ENCODE measurements at places on chromosomes 12 and 14. TPM values are rescaled to one million over a fixed set of nuclear protein-coding genes. Genes with fewer than 3 reads are reported as not detected.

CISTR gene
- total RNA-seq: not detected

SPIC gene
- total RNA-seq: 0.44 TPM

DNA sequence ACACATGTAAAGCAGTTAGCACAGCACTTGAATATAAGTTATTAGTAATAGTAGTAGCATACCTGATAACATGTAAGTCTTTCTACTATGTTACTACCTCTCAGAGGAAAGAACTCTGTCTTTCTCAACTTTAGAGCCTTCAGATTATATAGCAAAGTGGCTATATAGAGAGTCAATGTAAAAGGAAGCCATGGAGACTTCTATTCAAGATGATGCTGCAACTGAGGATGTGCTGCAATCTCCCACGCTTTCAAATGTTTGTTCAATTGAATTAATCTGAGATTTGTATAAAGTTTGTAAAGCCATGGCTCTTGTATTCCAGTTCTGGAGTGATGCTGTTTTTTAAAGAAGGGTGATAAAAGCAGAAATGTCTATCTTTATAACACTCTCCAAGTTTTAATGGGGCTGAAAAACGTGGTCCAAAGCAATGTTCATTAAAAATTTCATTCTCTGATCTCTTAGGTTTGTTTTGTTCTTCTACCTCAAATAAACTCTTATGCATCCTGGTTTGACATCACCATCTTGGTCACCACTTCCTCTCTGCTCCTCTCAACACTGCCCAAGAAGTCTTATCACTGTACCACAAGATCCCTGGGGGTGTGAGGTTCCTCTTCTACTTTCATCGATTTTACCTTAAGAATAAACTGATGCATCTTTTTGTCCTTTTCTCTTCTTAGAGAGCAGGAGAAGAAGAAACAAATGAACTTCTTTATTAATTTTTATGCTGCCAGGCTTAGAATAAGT, 40.6 kb downstream of the C12orf42 start:
- H3K4me3 ChIP-seq: no peak overlapping the region
- DNase-seq: no peak
- H3K4me1 ChIP-seq: no peaks in the 10 kb centered on the region
- H3K36me3 ChIP-seq: no peaks in the 10 kb centered on the region
- H3K27ac ChIP-seq: no peak overlapping the region

GRCh38 chr12:122322501-122322900, 56.2 kb upstream of the VPS33A start:
- H3K27me3 ChIP-seq: no peaks in the 10 kb centered on the region
- H3K4me3 ChIP-seq: no peak overlapping the region
- peaks cover 4% of the 10 kb centered on the region for H3K36me3 ChIP-seq
- H3K4me1 ChIP-seq: no peaks in the 10 kb centered on the region
- H3K27ac ChIP-seq: no peak overlapping the region

GRCh38 chr12:107442326-107442987, 243.1 kb upstream of the PWP1 start:
- H3K4me1 ChIP-seq: no peaks in the 10 kb centered on the region
- no peak overlapping the region for H3K4me3 ChIP-seq
- no peak overlapping the region for H3K27ac ChIP-seq

GRCh38 chr14:97021001-97021400, 223.8 kb downstream of the VRK1 start:
- H3K27me3 ChIP-seq: no peaks in the 10 kb centered on the region
- H3K27ac ChIP-seq: no peak overlapping the region
- no peak for DNase-seq
- H3K36me3 ChIP-seq: no peaks in the 10 kb centered on the region
- no peak overlapping the region for H3K4me3 ChIP-seq

GRCh38 chr12:1517007-1517406, 77.4 kb downstream of the FBXL14 start:
- H3K36me3 ChIP-seq: no peaks in the 10 kb centered on the region
- no peak overlapping the region for H3K27ac ChIP-seq
- DNase-seq: no peak
- H3K27me3 ChIP-seq: no peaks in the 10 kb centered on the region
- H3K4me1 ChIP-seq: no peaks in the 10 kb centered on the region

- H3K27me3 ChIP-seq: peaks cover 5% of the 10 kb centered on the region
- no peak overlapping the region for H3K4me3 ChIP-seq
- no peak for DNase-seq
- no peaks in the 10 kb centered on the region for H3K36me3 ChIP-seq
Observed at GRCh38 chr12:119147847-119148448, 30.8 kb upstream of the HSPB8 start.

- H3K4me1 ChIP-seq: no peaks in the 10 kb centered on the region
- H3K36me3 ChIP-seq: no peaks in the 10 kb centered on the region
- no peak overlapping the region for H3K27ac ChIP-seq
- no peak for DNase-seq
Observed at GRCh38 chr12:112711026-112711425, 80.5 kb upstream of the RPH3A start.

GRCh38 chr14:67319142-67319541, 40.5 kb downstream of the ATP6V1D start:
- no peak overlapping the region for H3K27ac ChIP-seq
- DNase-seq: no peak
- H3K4me1 ChIP-seq: no peaks in the 10 kb centered on the region
- H3K27me3 ChIP-seq: no peaks in the 10 kb centered on the region
- peaks cover 2% of the 10 kb centered on the region for H3K36me3 ChIP-seq

DNA sequence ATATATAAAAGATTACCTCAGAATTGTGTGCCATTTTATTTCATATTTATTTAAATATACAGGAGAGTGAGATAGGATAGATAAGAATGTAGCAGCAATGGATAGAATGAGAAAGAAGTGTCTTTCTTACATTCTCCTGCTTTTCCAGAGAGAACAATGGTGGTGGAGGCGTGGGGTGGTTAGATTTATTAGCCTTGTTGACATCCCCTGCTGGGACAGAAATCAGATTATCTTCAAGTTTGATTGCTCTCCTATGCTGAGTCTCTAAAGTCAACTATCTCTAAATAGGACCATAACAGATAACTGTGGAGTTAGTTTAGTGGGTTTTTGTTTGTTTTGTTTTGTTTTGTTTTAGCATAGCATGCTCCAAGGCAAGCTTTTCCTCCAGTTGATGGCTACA, 397.6 kb downstream of the LRFN5 start:
- H3K4me1 ChIP-seq: no peaks in the 10 kb centered on the region
- no peaks in the 10 kb centered on the region for H3K27me3 ChIP-seq
- no peaks in the 10 kb centered on the region for H3K36me3 ChIP-seq
- H3K4me3 ChIP-seq: no peak overlapping the region
- H3K27ac ChIP-seq: no peak overlapping the region
- DNase-seq: no peak

- no peak overlapping the region for H3K4me3 ChIP-seq
- H3K36me3 ChIP-seq: no peaks in the 10 kb centered on the region
- no peaks in the 10 kb centered on the region for H3K27me3 ChIP-seq
- peak; percentile 66 for DNase-seq
- H3K4me1 ChIP-seq: no peaks in the 10 kb centered on the region
Observed at GRCh38 chr14:77212943-77213678, 31.5 kb downstream of the TMEM63C start.

GRCh38 chr14:45249856-45250575, 3.0 kb downstream of the MIS18BP1 start:
- peak; percentile 34 for DNase-seq
- H3K4me1 ChIP-seq: peaks cover 4% of the 10 kb centered on the region
- H3K36me3 ChIP-seq: no peaks in the 10 kb centered on the region
- peak overlapping the region; percentile 44 for H3K4me3 ChIP-seq
- no peaks in the 10 kb centered on the region for H3K27me3 ChIP-seq

DNA sequence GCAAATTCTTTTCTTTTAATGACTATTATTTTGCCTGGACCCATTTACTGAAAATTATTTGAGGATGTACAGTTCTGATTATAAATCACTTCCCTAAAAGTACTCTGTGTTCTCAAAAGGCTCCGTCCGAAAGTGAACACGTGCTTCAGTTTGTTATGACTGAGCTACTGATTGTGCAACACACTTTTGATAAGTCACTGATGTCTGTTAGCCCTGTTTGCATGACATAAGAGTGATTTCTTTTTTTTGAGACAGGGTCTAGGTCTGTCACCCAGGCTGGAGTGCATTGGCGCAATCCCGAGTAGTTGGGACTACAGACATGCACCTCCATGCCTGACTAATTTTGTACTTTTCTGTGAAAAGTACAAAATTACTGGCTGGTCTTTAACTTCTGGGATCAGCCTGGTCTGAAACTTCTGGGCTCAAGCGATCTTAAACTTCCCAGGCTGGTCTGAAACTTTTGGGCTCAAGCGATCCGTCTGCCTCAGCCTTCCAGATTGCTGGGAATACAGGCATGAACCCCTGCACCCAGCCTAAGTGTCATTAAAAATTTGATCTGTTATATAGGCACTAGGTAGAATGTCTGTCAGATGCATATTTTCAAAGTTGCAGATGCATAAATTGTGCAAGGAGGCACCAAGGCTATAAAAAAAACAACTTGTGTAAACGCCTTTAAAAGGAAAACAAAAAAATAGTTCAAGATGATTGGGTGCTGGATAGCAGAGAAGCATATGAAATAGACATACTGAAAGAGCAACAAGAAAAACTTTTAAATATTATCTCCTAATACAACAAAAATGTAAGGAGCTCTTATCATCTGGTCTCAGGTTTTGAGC, 111.5 kb downstream of the SRGAP1 start:
- H3K4me1 ChIP-seq: no peaks in the 10 kb centered on the region
- no peaks in the 10 kb centered on the region for H3K27me3 ChIP-seq
- DNase-seq: peak; percentile 37
- H3K36me3 ChIP-seq: no peaks in the 10 kb centered on the region
- H3K4me3 ChIP-seq: peak overlapping the region; percentile 38

DNA sequence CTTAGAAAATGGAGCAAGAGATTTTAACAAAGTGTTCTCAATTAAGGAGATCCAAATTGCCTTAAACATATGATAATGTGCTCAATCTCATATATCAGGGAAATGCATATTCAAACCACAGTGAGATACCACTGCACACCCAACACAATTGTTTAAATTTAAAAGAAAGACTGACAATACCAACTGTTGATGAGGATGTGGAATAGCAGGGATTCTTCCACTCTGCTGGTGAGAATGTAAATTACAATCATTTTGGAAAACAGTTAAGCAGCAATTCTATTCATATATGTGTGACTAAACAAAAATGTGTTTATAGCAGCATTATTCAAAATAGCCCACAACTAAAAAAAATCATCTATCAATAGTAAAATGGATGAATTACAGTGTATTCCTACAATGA, 144.2 kb downstream of the KICS2 start:
- H3K27ac ChIP-seq: no peak overlapping the region
- no peaks in the 10 kb centered on the region for H3K27me3 ChIP-seq
- no peak overlapping the region for H3K4me3 ChIP-seq
- peaks cover 8% of the 10 kb centered on the region for H3K36me3 ChIP-seq

- H3K4me3 ChIP-seq: no peak overlapping the region
- peaks cover 31% of the 10 kb centered on the region for H3K27me3 ChIP-seq
- no peak overlapping the region for H3K27ac ChIP-seq
- no peaks in the 10 kb centered on the region for H3K4me1 ChIP-seq
Observed at GRCh38 chr12:114686426-114686772, 2.4 kb upstream of the TBX3 start.

- H3K4me3 ChIP-seq: no peak overlapping the region
- peak overlapping the region; percentile 8 for H3K27ac ChIP-seq
Observed at GRCh38 chr12:6345319-6346091, 3.6 kb upstream of the TNFRSF1A start.
